ENCODE measurements at places on chromosomes 3 and 15. TPM values are rescaled to one million over a fixed set of nuclear protein-coding genes. Genes with fewer than 3 reads are reported as not detected.

DNA sequence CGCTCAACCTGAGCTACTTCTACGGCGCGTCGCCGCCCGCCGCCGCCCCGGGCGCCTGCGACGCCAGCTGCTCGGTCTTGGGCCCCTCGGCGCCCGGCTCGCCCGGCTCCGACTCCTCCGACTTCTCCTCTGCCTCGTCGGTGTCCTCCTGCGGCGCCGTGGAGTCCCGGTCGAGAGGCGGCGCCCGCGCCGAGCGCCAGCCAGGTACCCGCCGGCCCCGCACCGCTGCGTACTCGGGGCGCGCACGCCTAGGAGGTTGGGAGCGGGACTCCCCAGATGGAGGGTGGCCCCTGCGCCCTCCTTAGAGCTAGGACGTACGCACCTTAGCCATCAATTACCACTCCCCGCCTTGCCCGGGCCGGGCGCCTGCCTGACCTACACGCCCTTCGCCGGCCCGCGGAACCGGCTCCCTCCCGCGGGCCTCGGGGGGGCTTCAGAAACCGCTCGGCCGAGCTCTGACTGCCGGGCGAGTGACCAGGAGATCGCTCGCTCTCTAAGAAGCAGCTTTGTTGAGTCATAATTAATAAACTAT lies 466 bp downstream of the NFKBIZ start:
- DNase-seq: peak; percentile 40

GRCh38 chr3:40768536-40768935 lies 243.8 kb downstream of the ZNF621 start:
- DNase-seq: peak; percentile 9

The RCN2 gene
- total RNA-seq: 71.8 TPM

The TMEM207 gene
- not detected for total RNA-seq

DNA sequence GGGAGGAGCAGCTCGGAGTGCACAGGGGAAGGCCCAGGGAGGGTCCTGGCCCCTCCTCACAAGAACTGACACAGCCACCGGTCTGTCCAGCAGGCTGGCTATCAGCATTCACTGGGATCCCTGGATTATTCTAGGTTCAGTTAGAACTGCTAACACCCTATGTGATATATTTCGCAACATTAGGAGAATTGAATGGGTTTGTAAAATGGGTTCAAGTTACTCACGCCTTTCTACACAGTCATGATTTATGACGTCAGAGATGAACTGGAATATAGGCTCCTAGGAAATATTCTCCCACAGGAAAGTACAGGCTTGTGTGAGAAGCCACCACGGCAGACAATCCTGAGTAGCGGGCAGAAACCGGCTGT lies 969 bp upstream of the BSN start:
- no peak for DNase-seq

The IL17RE gene
- 0.05 TPM for total RNA-seq

Data from M059J (cell line).